Mucosa of descending colon (tissue), 3 donors: ENCODE measurements at places on chromosomes 6 and 20.

- DNase-seq: peak; percentile 84
Observed at GRCh38 chr20:23606652-23607049, 934 bp upstream of the CST9 start.

GRCh38 chr20:10487142-10488136, 52.3 kb downstream of the SLX4IP start:
- no peak for DNase-seq

- DNase-seq: no peak
Observed at GRCh38 chr6:167572841-167573271, 248.0 kb downstream of the TTLL2 start.

DNA sequence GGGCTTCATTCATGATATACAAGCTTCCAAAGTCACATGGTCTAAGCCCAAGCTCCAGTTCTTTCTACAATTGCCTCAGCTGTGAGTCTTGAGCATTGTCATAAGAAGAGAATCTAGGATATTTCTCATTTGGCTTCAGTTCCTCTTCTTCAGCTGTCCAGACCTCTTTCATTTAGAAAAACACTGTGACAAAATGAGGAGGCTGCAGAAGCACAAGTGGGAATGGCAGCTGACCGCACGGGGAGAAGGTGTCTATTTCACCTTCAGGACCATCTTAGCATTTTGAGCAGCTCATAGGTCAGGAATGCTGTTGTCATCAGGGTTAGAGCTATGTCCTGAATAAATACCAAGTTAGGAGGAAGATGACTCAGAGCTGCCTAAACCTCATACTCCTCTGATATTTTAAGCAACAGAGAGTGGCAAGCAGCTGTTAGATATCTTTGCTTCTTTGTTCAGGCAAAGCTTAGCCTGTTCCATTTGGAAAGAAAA, 390.1 kb upstream of the CITED2 start:
- no peak for DNase-seq

- peak; percentile 64 for DNase-seq
Observed at GRCh38 chr6:37483917-37484785, 15.5 kb downstream of the CCDC167 start.

DNA sequence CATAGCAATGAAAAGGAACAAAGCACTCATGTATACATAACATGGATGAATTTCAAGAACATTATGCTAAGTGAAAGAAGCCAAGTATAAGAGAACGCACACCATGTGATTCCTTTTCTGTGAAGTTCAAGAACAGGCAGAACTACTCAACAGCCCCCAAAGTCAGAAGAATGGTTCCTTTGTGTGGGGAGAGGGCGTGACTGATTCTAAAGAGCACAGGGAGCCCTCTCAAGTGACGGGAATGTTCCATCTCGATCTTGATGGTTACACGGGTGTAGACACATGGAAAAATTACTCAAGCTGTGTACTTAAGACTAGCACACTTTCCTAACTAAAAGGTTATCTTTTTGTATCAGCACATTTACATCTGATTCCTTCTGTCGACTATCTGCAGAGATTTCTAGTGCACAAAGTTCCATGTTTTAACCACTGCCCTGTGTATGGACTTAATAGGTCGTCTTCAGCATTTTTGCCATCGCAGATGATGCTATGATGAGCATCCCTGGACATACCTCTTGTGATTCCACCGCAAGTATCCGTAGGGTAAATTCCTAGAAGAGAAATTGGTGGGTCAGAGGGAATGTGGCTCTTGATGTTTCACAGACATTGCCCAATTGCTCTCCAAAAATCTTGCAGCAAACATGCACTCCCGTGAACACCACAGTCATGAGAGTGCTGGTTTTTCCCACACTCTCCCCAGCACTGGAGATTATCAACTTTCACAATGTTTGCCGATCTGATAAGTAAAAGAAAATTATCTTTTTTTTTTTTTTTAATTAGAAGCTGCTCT, 279.3 kb downstream of the BMP7 start:
- DNase-seq: no peak

- DNase-seq: peak; percentile 33
Observed at GRCh38 chr20:19211252-19211651, 1.2 kb upstream of the SLC24A3 start.

DNA sequence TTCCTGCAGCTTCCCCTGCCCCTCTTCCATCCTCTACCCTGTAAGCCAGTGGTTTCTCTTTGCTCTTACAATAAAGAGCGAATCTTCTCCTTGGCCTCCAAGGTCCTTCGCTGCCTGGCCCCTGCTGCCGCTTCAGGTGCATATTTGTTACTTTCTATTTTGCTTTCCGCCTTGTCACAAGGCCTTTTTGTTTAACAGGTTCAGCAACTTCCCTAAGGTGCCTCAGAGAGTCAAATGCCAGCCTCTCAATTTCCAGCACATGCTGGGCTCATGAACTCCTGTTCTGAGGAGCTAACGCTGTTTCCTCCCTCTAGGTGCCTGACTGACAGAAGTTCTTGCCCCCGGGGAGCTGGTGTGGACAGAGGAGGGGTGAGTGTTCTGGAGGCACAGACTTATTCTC, 42.4 kb upstream of the EPB41L1 start:
- DNase-seq: no peak

- peak; percentile 47 for DNase-seq
Observed at GRCh38 chr20:2114990-2115681, 13.5 kb downstream of the STK35 start.

DNA sequence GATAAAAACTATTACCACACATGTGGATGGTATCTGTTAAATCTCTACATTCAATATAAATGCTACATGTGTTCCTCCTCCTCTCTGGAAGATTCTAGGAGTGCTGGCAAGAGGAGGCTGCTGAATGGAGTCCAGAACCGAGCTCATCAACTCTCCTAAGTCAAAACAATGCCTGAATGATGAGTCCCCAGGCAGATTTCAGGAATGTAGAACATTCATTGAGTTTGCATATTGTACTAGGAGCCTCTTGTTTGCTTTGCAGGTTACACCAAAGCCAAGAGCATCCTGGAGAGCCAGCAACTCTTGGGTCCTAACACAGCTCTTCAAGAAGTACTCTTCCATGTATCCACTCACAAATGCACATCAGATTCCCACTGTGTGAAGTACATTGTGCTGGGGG, 117.6 kb upstream of the UST start:
- DNase-seq: no peak
